ENCODE measurements at places on chromosomes 2 and 18.

GRCh38 chr2:28659127-28659526 is 92.5 kb upstream of the PPP1CB start:
- no peak for DNase-seq

- no peak for DNase-seq
These were observed 1.3 kb upstream of the KCMF1 start for GRCh38 chr2:84969511-84970209.

- no peak for DNase-seq
These were observed 38.3 kb upstream of the ASB18 start for GRCh38 chr2:236302555-236302954.

DNA sequence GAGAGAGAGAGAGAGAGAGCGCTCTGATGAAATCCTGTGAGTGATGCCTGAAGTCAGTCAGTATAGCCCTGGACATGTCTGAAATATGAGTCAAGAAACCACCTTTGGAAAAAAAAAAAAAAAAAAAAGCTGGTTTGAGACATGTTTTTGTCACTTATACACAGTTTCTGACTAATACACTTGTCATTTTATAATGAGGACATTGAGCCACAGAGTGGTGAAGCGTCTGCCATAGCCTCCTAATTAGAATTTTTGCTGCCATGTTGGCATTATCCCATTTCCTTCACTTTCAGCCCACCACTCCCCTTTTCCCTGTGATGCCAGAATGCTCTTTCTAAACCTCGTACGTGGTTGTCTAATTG is 15.7 kb upstream of the MYO3B start:
- DNase-seq, result no peak

DNA sequence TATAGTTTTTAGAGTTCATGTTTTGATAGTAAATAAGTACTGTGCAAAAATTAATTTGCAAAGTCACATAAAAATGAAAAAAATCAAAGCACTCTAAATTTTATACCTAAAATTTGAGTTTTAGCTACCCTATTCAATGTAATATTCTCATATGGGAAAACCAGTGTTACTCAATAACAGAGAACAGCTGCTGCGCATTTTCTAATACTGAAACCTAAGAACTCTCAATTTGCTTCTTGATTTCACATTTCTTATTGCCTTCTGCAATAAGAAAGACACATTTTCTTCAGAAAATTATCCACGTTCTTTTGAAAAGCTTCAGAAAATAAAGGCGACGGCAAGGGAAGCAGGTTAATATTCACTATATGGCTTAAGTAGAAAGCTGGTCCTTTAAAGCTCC is 199.1 kb upstream of the CCDC150 start:
- no peak for DNase-seq

- DNase-seq, result no peak
These were observed 6.8 kb downstream of the KCNK3 start for GRCh38 chr2:26699295-26699694.

DNA sequence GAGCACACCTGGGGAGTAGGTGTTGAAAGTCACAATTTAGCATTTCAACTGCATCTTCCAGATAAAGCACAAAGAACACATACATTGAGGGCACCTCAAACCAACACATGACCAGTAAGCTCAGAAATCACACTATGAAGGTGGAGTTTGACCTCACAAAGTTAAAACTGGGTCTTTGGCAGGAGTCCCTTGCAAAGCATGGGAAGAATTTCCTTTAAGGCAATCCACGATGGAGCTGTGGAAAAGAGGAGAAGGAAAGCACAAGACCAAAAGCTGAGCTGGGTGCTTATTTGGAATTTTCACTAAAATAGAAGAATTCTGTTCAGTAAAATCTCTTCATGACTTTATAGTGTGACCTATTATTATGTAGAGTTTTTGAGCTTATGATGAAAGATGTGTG is 212.9 kb upstream of the APCDD1 start:
- no peak for DNase-seq

DNA sequence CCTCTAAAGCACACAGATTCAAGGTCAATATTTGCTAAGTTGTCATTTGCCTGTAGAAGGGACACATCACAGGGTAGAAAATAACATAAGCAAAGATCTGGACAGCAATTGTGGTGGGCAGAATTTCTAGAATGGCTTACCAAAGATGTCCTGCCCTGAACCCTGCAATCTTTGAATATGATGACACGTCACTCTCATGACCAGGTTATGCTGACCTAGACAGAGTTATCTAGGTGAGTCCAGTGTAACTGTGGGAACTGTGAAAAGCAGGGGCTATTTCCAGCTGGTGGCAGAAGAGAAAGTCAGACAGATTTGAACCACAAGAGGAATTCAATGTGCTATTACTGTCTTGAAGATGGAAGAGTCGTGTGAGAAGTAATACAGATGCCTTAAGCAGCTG is 112.3 kb upstream of the CNGA3 start:
- no peak for DNase-seq

DNA sequence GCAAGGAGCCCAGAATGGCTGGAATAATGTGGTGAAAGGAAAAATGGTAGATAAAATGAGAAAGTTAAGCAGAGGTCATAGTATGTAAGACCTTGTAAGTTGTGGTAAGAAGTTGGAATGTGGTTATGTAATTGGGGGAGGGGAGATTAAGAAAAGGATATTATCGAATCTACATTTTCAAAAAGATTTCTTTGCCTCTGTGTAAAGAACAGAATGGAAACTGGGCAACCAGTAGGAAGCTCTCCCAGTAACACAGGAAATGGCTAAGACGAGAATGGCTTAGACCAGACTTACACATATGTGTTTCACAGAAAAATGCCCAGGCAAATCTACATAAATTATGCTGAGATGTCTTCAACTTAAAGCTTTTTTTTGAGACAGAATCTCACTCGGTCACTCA is 13.2 kb downstream of the MEMO1 start:
- no peak for DNase-seq

GRCh38 chr2:216017365-216017764 is 4.0 kb upstream of the MREG start:
- DNase-seq, result no peak

- DNase-seq, result no peak
These were observed 193.8 kb upstream of the OSR1 start for GRCh38 chr2:19552270-19552669.

DNA sequence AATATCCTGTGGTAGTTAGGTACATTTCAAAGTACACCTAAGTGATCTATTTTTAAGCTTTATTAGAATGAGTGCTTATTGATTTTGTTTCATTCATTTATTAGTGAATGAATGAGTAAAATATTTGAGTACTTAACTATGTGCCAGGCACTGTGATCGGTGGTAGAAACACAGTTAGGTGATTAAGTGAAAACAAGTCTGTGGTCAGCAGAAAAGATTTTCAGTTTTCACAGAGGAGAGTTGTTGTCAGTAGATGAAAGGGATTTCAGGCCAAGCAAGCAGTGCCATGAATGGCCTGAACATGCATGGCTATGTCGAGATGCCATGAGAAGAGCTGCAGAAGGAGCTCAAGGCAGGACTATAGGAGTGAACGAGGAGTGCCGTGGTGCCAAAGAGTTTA is 85.9 kb downstream of the SPTBN1 start:
- DNase-seq, result no peak

DNA sequence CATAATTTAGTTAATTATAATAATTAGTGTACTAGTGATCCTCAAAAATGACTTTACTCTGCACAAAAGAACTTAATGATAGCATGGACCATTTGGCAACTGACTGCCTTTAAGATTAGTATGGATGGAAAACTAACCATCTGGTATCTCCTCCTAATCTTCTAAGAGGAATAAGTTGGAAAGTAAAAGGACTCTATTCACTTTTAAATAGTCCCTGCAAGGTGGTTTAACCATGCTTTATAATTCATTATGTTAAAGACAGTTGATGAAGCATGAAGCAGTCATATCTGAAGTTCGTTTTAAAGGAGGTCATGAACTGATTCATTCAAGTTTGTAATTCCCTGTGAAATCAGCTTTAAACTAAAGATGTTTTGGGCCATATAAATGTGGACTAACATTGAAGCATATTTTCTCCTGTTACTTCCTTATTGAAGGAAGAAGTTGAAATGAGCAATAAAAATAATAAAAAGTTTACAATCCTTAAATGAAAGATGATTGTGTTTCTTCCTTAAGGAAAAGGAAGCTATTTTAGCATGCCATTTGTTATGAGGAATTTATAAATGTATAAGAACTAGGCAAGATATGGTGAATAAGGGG is 446.0 kb downstream of the XIRP2 start:
- no peak for DNase-seq

DNA sequence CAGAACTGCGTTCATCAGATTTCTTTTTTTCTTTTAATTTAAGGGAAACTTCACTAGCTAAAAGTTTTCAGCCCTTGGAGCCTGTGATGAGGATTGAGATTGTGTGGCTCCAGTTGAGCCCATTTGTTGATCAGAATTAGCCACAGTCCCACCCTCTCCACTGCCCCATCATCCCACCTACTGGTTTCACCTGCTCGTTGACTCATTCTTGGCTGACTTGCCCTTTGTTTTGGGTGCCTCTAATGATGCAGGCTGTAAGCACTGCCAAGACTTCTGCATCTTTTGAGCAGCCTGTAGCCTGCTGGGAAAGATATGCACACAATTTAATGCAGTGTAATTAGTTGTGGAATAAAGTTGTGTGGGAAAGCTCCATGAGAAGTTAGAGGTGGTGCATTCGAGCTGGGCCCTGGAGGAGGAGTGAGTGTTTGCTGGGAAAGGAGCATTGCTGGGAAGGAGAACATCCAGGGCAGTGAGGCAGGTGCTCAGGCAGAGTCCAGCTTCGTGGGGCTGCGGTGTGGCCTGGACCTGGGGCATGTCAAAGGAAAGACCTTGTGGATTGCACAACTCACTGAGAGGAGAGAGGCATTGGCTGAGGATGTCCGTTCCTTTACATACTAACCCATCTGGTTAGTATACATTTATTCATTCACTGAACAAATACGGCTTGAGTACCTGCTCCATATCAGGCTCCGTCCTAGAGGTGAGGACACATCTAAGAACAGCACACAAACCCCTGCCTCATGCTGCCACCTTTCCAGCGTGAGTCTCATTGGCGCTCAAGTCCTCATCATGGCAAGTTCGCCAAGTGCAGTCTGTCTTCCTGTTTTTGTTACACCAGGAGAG is 18.2 kb downstream of the ASPRV1 start:
- DNase-seq, result no peak

- no peak for DNase-seq
These were observed 65.6 kb downstream of the ATP8B1 start for GRCh38 chr18:57737400-57738060.

DNA sequence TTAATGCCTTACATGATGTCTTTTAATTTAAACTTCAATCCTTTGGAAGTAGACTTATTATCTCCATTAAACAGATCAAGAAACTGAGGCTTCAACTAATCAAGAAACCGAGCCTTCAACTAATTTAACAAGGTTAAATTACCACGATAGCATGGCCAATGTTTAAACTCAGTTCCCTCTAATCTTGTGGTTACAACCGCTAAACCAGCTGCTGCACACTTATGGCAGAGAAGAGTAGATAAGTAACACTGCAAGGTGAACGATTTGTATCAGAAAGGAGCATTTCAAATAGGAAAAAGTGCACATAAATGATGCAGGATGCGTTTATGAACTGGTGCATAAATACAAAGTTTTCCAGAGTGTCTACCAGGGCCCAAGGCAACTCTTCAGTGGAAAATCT is 144.6 kb upstream of the CAVIN2 start:
- no peak for DNase-seq

DNA sequence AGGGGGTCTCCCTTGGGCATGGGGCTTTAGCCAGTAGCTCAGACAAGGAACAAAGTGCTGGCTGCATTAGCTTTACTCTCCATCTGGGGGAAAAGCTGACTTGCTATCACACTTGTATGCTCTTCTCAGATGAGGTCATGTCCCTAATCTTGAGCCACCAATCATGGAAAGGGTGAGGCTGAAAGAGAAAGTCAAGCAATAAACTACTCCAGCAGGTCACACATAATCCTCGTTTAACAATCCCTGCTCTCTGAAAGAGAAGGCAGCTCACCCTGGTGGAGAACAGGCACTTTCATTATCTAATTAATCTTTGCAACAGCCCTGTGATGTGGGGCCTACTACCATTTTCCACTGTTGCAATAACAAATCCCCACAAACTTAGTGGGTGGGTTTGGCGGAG is 129.7 kb upstream of the CAPN13 start:
- no peak for DNase-seq

DNA sequence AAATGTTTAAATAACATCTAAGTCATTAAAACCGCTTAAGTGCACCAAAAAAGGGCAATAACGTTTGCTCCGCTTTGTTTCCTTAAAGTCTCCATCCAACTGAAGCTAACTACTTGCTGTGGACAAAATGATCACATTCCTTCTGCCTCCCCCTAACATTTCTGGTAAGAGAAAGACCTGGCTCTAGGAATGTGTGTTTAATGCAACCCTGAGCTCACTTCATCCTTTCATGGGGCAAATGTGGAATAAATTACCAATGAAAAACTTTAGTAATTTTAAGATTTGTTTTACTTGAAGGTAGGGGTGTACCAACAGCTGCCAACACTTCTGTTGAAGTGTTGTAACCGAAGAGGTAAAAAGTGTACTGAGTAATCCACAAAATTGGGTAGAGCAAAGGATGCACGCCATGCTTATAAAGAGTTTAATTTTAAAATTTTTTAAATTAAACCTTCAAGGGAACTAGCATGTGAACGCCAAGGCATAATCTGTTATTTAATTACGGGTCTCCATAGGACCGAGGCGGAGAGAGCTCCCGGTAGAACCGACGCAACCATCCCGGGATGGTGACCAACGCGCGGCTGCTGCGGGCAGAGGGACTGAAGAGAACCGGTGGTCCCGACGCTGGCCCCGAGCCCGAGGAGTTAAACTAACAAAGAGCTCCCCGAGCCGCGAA is 1.1 kb downstream of the HNRNPLL start:
- no peak for DNase-seq

GRCh38 chr18:48898521-48898920 is 52.2 kb downstream of the SMAD7 start:
- DNase-seq, result no peak

DNA sequence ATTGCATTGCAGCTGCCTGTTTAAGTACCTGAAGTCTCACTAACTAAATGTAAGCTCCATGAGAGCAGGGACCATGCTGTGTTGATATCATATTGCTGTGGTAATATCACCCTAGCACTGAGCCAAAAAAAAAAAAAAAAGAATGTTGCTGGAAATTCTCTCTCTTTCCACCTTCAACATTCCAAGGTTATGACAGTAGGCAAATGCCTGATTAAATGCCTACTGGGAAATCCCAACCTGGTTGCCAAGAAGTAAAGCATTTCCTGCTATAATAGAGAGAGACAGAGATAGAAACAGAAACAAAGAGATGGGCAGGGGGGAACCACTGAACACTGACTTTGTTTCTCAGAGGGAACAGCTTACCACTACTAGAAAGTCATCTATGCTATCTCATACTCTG is 1604.2 kb downstream of the LRP1B start:
- DNase-seq, result no peak

- DNase-seq, result no peak
These were observed 59.0 kb upstream of the LDLRAD4 start for GRCh38 chr18:13159579-13159978.

DNA sequence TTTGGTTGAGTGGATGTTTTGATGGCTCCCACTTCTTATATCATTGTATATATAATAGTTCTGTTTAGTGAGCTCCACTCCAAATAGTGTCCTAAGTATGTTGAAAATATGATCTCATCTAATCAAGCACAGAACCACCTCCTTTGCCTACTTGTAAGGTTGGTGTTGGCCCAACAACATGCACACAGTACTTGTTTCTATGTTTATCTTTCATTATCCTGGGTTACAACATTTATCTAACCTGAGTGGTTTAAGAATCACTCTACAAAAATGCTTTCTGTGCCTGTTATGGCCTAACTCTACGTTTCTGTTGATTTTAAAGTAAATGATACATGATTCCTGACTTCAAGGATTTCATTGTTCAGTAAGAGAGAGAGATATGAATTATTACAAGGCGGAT is 281.9 kb downstream of the FIGN start:
- no peak for DNase-seq

All from pancreas (tissue), 10 donors.